ENCODE measurements at places on chromosomes 3 and 15.
A peak's percentile ranks its signal among the peaks of the same experiment; 100 is the strongest.

- no peak for DNase-seq
Observed at GRCh38 chr3:128490915-128491690, 1.9 kb downstream of the GATA2 start.

DNA sequence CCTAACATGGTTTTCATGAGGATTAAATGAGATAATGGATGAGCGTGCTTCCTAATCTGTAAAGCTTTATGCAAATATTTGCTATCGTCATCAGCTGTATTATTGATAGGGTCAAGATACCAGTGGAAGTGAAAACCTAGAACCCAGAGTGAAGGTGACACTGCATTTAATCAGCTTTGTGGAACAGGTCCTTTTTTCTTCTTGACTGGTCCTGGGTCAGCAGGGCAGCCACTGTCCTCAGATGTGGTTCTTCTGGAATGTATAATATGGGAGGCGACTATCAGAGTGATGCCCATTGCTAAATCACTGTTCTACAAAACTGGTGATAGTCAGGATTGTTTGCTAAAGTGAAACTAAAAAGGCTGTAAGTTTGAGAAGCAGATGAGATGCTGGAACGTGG is 41.4 kb downstream of the SORD start:
- no peak for DNase-seq

DNA sequence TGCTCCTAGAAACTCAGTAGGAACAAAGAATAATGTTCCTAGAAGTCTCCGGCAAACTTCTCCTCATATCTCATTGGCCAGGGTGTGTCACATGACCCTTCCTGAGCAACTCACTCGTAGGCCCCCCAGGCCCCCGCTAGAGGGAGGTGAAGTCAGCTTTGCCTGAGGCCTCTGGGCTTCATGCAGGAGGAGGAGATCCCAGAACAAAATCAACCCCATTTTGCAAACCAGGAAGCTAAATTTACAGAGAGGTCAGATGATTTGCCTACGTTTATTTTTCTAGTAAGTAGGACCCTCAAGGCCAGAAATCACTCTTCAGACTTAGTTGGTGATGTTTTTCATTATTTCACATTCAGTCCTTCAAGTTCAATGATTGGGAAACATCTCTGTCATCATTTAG is 99.1 kb downstream of the SSR3 start:
- no peak for DNase-seq

DNA sequence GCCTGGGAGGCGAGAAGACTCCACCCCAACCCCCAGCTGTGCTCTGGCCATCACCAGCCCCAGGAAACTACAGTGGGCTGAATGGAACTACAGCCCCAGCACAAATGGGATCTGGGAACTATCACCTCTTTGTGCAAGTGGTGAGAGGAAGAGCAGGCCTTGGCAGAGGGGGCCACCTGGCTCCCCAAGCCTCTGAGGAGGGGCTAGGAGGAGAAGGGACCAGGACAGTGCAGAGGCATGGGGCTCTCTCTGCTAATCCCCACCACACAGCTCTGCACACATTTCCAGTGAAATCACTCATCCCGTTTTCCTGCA is 31.6 kb downstream of the KY start:
- no peak for DNase-seq

GRCh38 chr3:141050576-141051442 is at the start of gene SPSB4:
SPSB4 (plus strand) TSS chr3:141051347; CDS start chr3:141066105, 14,758 bp downstream.
- DNase-seq: peak; percentile 76

DNA sequence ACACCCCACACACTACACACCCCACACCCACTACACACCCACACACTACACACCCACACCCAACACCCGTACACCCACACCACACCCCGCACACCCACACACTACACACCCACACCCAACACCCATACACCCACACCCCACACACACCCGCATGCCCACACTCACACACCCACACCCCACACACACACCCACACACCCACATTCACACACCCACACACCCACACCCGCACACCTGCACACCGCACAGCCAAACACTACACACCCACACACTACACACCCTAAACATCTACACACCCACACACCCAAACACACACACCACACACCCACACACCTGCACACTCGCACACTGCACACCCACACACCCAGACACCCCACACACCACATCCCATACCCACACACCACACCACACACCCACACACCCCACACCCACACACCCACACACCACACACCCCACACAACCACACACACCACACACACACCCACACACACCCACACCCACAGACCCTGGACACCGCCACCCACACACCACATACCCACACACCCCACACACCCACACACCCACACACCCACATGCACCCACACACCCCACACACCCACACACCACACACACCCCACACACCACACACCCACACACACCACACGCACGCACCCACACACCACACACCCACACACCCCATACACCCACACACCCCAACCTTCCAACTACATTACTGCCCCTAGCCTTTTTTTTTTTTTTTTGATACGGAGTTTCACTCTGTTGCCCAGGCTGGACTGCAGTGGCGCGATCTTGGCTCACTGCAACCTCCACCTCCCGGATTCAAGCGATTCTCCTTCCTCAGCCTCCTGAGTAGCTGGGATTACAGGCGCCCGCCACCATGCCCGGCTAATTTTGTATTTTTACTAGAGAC is 16.9 kb downstream of the CEP19 start:
- no peak for DNase-seq

DNA sequence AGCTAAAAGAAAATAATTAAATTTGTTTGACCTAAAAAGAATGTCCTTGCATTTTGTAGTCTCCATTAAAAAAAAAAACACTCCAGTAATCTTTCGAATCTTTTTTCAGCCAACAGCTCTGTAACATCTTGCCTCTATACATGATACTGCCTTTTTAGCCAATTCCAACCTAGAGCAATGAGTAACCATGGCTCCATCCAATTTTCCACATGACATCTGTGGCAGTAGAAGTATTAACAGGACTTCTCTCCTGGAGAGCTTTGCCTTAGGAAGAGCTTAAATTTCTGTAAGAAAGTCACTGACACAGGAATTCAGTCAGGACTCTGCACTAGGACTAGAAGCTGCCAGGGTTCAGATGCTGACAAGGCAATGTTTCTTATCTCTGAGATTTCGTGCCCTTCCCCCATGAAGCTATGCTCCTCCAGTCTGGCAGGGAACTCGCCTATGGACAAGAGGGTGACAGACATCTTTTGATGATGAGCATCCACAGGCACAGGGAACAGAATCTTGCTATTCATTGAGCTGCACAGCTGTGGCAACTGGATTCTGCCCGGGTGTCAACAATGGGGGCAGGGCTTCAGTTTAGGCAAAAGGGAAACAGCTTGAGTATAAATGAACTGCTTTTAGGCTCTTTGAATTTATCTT is 81.8 kb downstream of the ALCAM start:
- DNase-seq: no peak

DNA sequence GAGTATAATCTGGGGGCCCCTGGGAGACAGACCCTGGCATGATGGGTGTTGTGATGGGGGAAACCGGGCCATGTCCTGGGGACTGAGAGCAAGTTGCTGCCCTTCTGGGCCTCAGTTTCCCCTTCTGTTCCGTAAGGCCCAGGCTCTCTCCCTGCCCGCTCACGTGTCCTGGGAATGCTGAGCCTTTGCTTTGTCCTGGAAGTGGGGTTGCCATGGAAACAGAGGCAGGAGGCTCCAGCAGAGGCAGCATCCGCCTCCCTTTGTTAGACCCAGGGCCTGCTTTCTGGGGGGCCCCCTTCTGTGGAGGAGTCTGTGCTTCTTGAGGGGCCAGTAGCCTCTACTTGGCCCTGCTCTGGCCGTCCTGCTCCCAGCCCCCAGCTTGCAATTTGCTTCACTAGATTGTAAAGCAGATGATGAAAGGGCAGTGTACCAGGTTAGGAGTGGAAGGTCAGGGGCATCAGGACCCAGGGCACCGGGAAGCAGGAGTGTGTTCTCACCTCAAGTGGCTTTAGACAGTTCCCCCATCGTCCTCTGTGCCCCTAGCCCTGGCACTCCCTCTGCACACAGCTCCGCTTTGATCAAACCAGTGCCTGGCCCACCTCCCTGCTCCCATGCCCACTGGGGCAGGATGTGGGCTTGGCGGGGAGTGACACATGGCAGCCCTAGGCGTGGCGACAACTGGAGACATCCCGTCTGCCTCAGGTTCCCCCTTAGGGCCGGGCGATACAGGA is 105.6 kb downstream of the FBLN2 start:
- no peak for DNase-seq

- DNase-seq: no peak
Observed at GRCh38 chr3:160904691-160905090, 148.7 kb downstream of the PPM1L start.

DNA sequence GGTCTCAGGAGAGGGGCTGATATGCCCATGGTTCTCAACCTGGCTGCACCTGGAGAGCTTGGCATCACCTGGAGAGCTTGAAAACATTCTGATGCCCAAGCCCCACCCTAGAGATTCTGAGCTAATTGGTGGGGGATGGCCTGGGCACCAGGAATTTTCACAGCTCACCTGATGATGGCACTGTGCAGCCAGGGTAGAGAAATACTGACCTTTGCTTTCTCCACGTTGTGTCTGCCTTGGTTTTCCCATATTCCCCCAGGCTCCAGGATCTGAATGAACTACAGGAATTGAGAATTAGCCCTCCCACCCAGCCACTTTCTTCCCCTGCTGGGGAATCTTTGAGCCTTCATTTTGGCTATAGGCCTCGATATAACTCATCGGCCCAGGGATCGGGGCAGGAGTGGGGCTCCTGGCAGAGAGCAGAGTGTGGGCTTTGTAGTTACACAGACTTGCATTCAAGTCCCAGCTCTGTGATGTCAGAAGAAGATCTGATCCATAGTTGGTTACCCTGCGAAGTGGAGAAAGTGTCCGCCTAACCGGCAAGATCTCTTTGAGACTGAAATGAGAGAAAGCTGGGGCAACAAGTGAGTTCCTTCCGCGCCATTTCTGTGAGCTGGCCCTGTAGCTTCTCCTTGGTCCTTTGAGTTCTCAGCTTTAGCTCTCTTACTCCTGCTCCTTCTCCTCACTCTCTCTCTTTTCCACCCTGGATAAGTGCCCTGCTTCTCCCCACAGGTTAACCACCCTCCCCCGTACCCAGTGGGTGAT is 33.1 kb upstream of the UBE2Q2 start:
- DNase-seq: peak; percentile 26

DNA sequence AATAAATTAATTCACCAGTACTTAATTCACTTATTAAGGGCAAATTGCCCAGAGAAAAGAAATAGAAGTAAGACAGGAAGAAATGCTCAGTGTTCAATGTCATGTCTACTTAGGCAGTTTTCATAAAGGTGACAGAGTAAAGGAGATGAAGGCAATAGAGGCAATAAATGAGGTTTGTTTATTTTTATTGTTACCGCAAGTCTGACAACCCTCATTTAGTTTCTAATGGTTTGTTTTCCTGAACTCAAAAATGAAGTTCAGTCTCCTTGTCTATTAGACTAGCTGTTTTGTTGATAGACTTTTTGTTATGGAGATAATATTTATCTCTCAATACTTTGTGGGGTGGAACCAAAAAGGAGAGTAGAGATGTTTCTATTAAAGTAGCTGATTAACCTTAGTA is 258.3 kb downstream of the C3orf38 start:
- DNase-seq: no peak

GRCh38 chr3:196159952-196160804 is 51.0 kb downstream of the ZDHHC19 start:
- DNase-seq: no peak

DNA sequence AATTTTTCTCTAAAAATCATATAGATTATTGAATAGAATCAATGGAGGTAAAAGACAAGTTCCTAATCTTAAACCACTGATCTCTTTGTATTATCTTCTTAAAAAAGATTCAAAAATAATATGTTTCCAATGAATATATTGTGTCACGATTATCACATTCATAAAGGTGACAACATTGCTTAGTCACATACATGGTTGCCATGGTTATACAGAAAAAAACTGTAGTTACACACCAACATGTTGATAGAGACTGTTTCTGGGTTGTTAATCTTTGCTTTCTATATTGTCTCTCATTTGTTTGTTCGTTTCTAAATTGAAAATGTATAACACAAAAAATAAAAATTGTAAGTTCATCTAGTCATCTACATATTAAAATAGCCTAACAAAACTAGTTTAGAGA is 376.0 kb upstream of the ALCAM start:
- no peak for DNase-seq

GRCh38 chr3:191962324-191962723 is 501.4 kb downstream of the PYDC2 start:
- DNase-seq: no peak

DNA sequence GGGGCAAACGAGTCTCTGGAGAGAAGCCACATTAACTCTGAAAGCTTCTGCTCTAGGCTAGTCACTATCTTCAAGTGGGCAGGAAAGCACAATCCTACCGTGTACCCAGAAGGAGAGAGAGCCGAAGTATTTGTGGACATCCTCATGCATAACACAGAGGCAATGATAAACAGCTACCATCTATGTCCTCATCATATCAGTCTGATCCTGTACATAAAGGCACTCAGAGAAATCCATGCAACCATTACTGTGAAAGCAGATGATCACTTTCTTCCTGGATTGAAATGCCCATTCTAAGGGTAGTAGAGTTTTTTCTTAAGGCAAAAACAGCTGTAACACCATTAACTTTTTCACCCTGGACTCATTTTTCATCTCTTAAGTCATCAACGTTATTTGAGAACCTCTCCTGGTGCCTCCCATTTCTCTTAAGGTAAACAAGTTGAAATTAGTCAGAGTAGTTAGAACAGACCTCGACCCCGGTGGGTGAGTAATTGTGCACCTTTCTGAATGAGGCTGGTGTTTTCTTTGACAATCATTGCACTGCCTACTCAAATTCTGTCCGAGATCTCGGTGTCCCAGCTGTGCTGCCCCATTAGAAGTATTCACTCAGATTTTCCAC is 327.4 kb downstream of the SHQ1 start:
- DNase-seq: no peak

GRCh38 chr15:96183514-96183850 is 147.0 kb upstream of the NR2F2 start:
- DNase-seq: no peak

- no peak for DNase-seq
Observed at GRCh38 chr3:127097072-127097405, 95.9 kb upstream of the PRR23E start.

- no peak for DNase-seq
Observed at GRCh38 chr15:39914977-39915376, 5.1 kb downstream of the GPR176 start.

GRCh38 chr15:49506341-49506740 is 83.3 kb downstream of the FGF7 start:
- no peak for DNase-seq

- no peak for DNase-seq
Observed at GRCh38 chr3:51876186-51876585, 785 bp upstream of the IQCF5 start.

Measured in D721Med (cell line).